GM23248 (cell line): ENCODE measurements at places on chromosomes 12 and 14.
A peak's percentile ranks its signal among the peaks of the same experiment; 100 is the strongest.

- peak; percentile 3 for DNase-seq
These were observed 120.9 kb upstream of the LMO3 start for GRCh38 chr12:16726879-16727278.

- DNase-seq = no peak
These were observed 159.5 kb downstream of the VRK1 start for GRCh38 chr14:96956464-96957239.

DNA sequence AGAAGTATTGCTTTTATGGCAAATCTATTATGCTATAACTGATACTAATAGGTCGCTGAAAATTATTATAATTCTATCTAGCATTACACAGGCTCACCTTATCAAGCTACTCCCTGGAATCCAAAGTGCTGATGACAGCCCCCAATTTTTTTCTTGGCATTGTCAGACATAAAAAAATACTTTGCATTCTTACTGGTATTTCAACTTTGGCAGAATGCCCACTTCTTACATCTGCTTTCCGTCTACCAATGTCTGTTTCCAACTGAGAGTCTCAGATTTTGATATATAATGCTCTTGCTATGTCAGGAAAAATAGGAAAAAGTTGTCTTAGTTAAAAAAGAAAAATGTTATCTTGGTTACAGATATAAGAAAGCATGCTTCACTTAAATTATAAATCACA lies 615.4 kb downstream of the C12orf50 start:
- DNase-seq = peak; percentile 14

DNA sequence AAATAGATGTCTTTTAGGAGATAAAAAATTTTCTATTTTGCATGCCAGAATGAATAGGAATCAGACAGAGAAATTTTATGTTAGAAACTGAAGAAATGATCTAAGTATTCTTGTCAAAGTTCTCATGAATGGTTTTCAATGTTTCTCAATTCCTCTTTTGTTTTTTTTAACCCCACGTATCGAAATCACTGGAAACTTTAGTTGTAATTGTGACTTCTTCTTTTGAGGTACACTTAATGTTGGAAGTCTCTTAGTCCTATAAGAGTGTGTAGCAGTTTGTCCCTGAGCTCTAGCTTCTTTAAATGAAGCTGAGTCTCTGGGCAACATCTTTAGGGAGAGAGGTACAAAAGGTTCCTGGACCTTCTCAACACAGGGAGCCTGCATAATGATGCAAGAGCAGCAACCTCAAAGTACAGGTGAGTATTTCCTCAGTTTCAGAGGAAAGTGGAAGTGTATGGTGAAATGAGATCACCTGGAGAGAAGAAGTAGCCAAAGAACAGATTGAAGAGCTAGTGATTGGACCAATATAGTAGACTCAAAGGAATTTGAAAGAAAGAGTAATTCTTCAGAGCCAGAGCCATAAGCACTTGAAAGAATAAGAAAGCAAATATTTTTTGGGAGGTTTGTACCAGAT lies at the start of gene CLEC6A:
Gene CLEC6A, plus strand, starts transcription at position 236 of the 634 bp plus-strand sequence. Its CDS starts 150 bp downstream, at position 386.
- DNase-seq = no peak

GRCh38 chr14:72549026-72549425 lies 344.9 kb downstream of the DPF3 start:
- DNase-seq = peak; percentile 47
